Dermis microvascular lymphatic vessel endothelial cell (primary cell): ENCODE measurements at places on chromosomes 3 and 15. TPM values are rescaled to one million over a fixed set of nuclear protein-coding genes. Genes with fewer than 3 reads are reported as not detected.

GRCh38 chr3:14317057-14317553 is 85.3 kb upstream of the SLC6A6 start:
- DNase-seq, result no peak

DNA sequence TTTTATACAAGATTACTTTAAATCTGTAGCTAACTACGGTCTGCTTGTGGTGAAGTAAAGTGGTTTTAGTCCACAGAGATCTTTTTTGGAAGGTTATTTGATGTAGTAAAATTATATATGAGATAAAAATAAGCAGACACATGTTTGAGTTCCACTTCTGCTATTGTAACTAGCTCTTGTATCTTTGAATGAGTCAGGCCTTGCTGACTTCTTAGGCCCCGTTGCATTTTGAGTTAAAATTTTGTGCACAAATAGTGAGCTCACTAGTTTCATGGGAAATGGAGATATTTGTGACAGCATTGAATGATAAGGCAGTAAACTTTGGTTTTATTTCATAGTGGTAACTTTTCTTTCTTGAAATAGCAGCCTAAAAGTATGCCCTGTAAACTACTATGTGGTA is 42.6 kb downstream of the ARIH1 start:
- no peak for DNase-seq

GRCh38 chr3:167066977-167067786 is 312.9 kb downstream of the ZBBX start:
- no peak for DNase-seq

The SPTSSB gene
- not detected in 2 replicates for total RNA-seq

The KBTBD8 gene
- total RNA-seq, result 1.0 and 1.8 TPM in 2 replicates

DNA sequence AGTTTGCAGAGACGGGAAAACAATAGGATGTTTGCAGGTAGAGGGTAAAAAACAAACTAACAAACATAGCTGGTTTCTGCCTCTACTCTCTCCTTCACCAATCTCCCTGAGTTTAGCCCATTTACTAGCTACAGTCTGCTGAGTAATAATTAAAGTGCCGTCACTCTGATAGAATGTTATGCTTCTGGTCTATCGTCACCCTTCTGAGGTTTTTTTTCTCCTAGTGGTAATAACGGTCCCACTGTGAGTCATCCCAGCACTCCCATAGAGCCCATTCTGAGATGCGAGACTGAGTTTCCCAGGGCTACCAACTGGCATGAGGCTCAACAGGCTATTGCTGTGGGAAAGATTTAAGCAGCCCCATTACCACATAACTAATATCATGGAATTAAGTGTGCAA is 56.4 kb downstream of the PLAAT1 start:
- DNase-seq, result no peak

The CPNE9 gene
- total RNA-seq, result not detected in 2 replicates

- DNase-seq, result no peak
Measured at GRCh38 chr3:195081242-195081963, 189.6 kb downstream of the XXYLT1 start.

GRCh38 chr15:40956541-40956982 is 3.3 kb downstream of the CHAC1 start:
- DNase-seq, result no peak

- DNase-seq, result no peak
Measured at GRCh38 chr15:100261302-100262240, 80.2 kb downstream of the ADAMTS17 start.

DNA sequence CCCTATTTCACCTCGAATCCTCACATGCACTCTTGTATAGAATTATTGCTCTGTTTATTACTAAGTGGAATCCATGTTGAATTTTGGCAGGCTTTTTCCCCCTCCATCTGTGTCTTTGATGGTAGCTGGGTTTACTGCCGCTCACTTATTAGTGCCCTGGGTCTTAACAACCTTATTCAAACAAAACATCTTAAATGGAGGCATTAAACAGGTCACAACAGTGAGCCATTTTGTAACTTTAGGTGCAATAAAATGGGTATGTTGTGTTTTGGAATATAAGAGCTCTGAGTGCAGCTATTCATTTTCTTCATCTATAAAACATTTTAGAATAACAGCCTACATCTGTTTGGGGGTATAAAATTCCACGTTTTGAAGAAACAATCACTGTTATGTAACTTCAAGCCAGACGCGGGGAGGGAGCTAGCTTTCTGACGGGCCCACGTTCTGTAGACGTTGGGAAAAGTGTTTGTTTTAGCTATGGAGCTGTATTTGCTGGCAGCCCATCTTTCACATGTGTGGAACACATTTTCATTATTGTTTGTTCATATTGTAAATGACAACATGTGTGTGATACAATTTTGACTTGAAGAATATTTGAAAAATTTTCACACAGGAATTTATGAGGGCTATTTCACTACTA is 122.0 kb downstream of the SLC25A26 start:
- no peak for DNase-seq

DNA sequence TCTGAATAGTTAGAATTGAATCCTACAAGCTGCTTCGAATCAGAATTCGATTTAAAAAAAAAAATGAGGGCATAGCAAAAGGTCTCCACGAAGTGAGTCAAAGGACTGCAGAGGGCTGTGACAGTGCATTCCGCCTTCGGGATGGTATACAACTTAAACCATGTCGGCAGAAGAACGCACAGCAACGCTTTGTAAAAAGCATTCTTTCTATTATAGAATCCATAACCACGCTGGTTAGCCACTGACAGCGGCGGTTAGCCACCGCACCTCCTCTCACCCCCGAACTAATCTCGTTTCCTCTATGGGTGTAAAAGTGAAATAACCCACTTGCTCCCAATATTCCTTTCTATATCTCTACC is 664 bp upstream of the PIK3CA start:
- no peak for DNase-seq

DNA sequence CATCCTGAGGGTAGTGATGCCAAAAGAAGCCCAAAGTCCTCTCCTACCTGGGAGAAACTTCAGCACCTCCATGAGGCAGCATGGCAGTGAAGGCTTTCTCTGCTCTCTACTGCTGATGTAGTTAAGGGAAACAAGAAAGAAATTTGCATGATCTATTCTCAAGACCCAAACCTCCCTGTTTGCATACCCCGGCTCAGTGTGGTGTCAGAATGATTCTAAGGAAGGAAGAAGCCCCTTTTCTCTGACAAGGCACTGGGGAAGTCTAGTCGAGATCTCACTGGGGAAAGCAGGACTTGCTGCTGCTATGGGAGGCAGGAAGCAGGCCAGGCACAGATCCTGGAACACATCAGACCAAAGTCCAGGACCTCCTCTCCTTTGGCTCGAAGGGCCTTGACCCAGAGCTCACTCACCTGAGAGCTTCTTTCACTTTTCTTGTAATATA is 89.4 kb upstream of the ICE2 start:
- no peak for DNase-seq

The SCN11A gene
- total RNA-seq, result under 0.01 and 0.13 TPM in 2 replicates

DNA sequence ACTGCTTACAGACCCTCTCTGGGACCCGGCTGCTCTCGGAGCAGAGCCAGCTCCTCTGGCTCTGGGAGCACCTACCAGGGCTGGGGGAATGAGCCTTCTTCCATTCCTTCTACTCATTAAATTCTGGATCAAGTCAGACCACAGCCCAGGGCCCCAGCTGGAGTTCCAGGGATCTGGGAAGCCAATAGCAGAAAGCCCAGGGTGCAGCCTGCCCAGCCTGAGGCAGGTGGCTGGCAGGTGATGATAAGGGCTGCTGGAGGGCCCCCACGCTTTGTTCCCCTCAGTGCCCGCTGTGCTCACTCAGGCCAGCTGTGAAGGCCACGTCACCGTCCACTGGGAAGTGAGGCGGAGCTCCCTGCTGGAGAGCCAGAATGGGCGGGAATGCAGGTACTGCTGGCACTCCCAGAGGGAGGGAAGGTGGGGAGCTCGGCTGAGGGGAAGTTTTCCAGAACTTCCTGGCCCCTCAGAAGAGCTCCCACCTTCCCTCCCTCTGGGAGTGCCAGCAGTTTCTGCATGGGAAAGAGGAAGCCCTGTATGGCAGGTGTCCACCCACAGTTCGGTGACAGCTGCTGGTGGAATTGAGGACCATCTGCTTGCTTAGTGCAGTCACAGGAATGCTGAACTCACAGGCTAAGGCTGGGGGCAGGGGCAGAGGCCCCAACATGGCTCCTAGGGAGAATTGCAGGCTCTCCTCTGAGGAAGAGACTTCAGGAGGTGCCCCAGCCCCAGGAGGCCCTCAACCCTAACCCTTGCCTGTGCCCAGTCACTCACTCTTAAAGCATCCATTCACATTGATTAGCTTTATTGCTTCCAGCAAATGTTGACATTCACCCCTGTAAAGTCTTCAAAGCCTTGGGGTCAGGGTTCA is 12.6 kb upstream of the RTP3 start:
- DNase-seq, result no peak

The HIGD2B gene
- total RNA-seq, result not detected in 2 replicates

The ITIH4 gene
- 0.39 and 1.0 TPM in 2 replicates for total RNA-seq

The DAZL gene
- not detected in 2 replicates for total RNA-seq

The GASK1A gene
- total RNA-seq, result under 0.01 TPM in 1 of 2 replicates, not detected in the other

GRCh38 chr3:165466856-165467255 is 270.7 kb upstream of the SLITRK3 start:
- DNase-seq, result no peak

The ANKRD63 gene
- not detected in 2 replicates for total RNA-seq

GRCh38 chr3:10192953-10193691 is 28.4 kb downstream of the IRAK2 start:
- DNase-seq, result peak; percentile 86

- no peak for DNase-seq
Measured at GRCh38 chr15:93758824-93759223, 472.5 kb upstream of the MCTP2 start.

DNA sequence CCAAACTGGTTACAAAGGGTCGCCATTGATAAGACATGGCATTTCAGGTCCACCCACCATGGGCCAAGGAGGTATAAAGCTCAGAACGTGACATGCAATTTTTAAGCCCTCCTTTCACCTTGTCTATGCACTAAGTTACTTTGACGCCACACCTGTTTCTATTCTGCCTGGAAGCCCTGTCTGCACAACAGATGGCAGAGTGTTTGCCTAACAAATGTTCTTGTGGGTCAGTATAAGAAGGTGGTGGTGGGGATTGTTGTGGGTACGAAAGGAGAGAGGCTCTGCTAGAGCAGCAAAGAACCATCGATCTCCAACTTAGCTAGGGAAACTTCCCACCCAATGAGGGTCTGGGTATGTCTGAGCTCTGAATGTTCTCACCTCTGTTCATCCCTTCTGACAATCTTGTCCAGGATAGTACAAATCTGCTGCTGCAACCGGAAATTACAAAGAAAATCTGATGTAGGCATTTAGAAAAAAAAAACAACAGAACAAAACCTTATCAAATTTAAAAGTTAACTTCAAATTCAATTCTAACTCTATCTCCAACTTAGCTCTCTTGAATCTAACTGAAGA is 945.0 kb upstream of the CFAP20DC start:
- no peak for DNase-seq

- no peak for DNase-seq
Measured at GRCh38 chr15:27686971-27687370, 412.1 kb downstream of the OCA2 start.
